Epithelial cell of esophagus (primary cell): ENCODE measurements at places on chromosomes 3 and 15.

DNA sequence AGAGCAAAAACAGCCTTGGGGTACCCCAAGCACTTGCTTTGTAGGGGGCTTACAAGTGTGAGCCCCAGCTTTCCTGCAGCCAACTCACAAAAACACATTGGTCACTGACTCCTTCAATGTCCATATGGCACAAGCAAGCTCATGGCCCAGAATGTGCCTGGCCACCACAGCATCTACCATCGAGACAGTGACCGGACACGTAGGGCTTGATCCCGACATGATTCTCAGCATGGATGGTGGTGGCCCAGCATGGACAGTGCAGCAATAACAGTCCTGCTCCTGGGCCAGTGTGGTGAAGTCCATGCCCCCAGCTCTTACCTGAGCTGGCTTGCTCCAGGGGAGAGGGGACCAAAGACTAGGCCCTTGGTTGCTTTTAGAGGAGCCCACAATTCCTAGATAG, 6.0 kb downstream of the UNC45A start:
- DNase-seq = no peak

GRCh38 chr15:68389936-68390817, 41.8 kb downstream of the ITGA11 start:
- peak; percentile 68 for DNase-seq

GRCh38 chr3:42501321-42501680, 1.1 kb upstream of the VIPR1 start:
- DNase-seq = no peak

GRCh38 chr3:3625544-3626271, 173.5 kb upstream of the LRRN1 start:
- peak; percentile 44 for DNase-seq

DNA sequence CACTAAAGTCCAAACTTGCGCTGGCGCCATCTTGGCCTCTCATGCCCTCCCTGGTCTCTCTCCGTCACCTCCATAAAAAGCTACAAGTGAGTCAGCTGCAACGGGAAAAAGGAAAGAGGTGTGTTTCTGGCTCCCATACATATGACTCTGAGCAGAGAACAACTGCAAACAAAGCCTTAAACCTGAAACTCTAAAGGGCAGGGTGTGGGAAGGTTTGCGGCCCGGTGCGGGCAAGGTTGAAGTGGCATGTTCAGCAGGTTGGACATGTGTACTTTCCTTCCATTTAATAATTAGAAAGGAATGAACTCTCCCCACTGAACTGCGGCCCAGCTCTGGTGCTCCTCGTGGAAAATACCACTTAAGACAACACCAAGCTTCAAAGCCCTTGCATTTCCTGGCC, 59.0 kb upstream of the PPARG start:
- peak; percentile 83 for DNase-seq

DNA sequence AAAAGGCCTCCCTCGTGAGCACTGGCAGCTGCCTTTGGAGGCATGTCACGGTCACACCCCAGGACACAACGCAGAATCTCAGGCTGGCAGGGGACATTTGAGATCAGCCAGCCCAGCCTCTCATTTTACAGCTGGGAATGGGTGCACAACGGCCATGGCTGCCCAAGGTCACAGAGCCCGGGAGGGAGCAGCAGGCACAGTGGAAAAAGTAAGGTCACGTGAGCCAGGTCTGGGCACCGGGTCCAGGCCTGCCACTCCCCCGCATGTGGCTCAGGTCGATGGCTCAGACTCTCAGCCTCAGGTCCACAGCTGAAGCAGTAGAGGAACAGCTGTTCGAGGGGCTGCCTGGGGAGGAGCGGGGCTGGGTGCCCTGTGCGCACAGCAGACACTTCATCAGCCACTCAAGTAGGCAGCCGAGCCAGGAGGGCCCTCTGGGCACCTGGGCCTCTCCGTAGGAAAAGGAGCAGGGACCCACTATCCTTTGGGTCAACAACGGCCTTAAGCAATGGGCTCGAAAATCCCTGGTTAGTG, 260.6 kb downstream of the GOLGA6L6 start:
- no peak for DNase-seq

- DNase-seq = peak; percentile 83
Measured at GRCh38 chr3:185950728-185951127, 12.9 kb upstream of the TRA2B start.

DNA sequence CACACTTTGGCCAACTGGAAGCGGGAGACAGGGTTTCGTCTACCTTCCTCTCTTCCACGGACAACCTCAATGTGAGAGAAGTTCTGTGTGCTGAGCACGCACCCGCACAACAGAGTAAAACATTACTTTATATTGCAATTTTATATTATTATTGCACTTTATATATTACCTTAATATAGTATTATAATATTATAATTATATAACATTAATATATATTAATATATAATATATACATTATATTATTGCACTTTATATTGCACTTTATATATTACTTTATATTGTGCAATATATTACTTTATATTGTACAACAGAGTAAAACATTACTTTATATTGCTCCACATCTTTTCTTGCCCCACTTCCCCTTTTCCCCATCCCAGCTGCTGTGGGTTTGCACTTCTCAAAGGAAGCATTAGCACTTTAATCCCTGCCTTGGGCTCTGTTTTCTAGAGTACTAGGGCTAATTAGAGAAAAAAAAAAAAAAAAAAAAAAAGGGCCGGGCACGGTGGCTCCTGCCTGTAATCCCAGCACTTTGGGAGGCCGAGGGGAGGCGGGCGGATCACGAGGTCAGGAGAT, 76.4 kb upstream of the SLC4A7 start:
- no peak for DNase-seq

DNA sequence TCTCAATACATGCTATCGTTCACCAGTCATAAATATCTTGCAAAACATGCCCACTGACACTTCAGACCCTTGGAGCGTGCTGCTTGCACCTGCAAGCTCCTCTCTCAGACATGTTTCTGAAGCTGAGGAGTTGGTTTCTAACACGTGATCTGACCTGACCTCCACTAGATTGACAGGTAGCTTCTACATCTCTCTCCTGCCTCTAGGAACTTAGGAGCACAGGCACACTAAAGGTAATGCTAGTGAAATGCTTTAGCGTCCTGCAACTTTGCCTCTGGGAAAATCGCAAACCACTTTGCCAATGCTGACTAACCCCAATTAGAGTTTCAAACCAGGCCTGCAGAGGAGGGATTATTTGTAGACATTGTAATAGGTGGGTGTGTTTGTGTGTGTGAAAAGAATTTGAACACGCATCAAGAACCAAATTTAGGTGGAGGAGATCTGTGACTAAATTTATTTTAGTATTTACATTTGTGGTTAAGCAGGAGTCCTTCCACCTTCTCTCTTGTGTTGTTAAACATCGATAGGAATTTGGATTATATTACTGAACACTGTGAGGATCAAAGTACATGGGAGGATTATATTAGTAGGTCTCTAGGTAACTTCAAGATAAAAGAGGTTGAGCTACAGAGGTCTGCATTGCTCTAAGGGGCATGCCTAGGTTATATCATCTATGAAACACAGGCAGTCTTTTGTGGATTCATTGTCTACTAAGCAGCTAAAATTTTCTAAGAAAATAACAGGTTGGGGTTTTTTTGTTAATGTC, 86.7 kb upstream of the ZBED2 start:
- peak; percentile 42 for DNase-seq

DNA sequence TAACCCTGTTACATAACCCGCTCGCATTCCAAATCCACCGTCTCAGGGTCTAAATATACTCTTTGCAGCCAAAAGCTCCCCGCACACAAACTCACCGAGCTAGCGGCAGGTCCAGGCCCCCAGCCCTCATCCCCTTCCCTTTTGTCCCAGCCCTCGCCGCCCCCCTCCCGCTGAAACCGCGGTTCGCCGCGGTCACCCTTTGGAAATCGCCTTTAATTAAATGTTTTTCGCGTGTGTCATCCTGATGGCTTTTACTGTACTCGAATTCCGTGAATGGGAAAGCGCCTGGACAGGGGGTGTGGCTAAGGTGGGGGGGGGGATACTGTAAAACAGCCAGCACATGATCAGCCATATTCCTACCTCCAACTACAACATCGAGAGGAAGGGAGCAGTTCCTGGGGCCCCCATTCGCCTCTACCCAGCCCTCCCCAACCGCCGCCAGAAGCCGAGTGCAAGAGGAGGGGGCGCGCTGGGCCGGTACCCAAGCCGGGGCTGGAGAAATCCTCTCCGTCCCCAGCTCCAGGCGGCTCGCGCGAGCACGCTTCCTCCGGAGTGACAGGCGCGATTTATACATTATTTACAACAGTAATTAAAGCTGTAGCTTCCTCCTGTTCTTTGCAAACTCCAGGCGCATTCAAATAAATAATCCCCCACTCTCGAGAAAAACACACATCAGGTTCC, 1.7 kb downstream of the RORA start:
- peak; percentile 40 for DNase-seq

DNA sequence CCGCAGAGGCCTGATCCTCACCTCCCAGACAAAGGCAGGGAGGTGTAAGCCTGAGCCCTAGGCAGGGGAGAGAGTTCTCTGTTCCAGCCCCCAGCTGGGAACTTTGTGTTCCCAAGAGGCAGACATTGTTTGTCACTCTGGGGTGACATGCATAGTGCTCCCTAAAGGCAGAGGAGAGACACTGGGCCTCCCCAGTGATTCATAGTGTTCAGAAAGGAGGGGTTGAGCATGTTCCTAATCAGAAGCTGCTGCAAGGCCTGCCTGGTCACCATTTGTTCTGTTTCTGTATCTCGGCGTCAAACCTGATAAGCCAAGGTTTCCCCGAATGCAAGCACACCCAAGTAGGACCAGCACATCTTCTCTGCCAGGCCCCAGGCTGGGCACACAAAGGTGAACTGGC, 24.0 kb upstream of the SLC6A6 start:
- peak; percentile 28 for DNase-seq

DNA sequence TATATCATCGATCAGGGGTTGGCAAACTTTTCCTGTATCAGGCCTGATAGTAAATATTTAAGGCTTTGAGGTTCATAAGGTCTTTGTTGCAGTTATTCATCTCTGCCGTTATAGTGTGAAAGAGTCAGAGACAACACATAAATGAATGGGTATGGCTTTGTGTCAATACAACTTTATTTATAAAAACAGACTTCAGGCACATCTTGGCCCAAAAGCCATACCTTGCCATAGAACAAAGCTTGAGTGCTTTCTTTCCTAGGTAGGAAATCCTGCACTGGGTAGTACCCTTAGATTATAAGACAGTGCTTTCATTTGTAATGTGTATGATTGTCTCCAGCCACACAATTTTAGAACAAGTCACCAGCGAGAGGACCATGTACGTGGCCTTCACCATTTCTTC, 58.9 kb upstream of the MAGI1 start:
- no peak for DNase-seq

- DNase-seq = peak; percentile 75
Measured at GRCh38 chr15:52078876-52079700, 33.5 kb downstream of the BCL2L10 start.

GRCh38 chr3:10761583-10761982, 54.4 kb upstream of the SLC6A11 start:
- no peak for DNase-seq

GRCh38 chr3:101995371-101996046, 146.2 kb downstream of the NFKBIZ start:
- DNase-seq = peak; percentile 80

GRCh38 chr3:24867783-24868182, 373.1 kb upstream of the THRB start:
- no peak for DNase-seq

GRCh38 chr15:98437752-98438151, 210.6 kb upstream of the IGF1R start:
- DNase-seq = no peak

DNA sequence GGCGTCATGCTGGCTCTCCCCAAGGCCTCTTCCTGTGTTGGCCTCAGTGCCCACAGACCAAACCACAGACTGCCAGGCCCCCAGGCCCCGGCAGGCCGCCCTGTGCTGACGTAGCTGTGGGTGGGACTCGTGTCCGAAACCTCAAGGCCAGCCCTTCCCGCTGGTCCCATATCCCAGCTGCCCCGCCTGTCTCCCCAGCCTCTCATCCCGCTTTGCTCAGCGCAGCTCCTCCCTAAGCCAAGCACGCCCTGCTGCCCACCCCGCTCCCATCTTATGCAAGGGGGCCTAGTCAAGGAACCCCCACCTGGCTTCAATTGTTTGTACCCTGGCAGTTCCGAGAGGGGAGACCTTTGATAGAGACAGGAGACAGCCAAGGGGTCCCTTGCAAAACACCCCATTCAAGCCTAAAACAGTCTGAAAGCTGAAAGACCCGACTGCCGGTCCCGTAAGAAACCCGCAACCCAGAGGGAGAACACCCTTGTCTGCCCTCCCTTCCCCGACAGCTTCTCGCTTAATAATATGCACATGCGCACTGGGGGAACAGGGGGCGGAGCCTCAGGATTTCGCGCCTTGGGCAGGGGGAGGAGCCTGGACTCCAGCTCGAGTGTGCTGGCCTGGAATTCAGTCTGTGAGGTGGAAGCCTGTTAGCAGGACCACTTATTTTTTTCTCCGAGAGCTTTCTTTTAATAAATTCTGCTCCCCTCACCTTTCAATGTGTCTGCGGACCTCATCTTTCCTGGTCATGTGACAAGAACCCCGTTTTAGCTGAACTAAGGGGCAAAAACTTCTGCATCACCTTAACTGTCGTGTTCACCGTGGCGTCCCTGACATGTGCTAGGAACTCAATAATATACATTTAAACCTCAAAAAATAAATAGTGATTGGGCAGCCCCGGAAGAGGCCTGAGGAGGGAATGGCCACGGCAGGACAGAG, 17.2 kb downstream of the TNFAIP8L3 start:
- no peak for DNase-seq

DNA sequence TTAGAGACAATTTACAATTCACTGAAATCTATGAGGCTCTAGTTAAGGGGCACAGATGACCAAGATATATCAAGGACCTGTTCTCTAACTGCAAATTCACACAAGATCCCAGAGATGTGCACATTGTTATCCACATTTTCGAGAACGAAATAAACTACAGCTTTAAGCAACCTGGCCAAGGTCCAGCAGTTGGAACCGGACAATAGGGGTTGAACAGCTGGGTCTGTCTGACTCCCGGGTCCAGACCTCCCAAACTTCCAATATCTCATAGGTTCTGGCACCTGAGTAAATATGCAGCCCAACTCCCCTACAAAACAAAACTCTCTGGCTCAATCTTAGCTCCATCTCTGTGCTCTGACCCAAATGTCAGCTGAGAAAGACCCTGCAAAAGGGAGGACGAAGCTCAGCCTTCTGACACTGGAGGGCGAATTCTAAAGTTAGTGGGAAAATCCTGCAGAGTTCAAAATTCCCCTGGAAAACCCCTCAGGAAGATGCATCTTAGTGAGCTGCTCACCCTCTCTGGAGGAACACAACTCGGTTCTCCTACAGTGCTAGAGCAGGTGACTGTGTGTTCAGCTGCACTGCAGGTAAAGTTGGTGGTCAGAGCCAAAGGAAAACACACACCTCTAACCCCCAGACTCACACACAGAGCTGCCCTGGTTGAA, 14.2 kb upstream of the SPATA12 start:
- no peak for DNase-seq

GRCh38 chr3:64038253-64038767, 15.0 kb upstream of the PSMD6 start:
- DNase-seq = no peak

DNA sequence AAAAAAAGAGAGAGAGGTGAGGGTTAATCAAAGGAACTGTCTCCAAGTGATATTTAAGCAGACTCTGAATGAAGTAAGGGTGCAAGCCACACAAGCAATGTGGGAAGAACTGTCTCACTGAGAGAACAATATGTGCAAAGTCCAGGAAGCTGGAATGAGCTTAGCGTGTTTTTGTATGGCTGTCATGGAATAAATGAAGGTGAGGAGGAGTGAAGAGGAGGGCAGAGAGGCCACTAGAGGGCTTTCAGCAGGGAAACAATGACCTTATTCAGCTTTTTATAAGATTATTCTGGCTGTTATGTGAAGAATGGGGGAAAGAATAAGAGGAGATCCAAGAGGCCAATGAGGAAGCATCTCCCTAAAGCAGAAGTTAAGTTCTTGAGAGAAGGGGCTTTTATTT, 86.9 kb upstream of the COL8A1 start:
- DNase-seq = no peak

- DNase-seq = no peak
Measured at GRCh38 chr3:174958671-174959328, 99.7 kb downstream of the NAALADL2 start.
